ENCODE measurements at places on chromosomes 4 and X.
A peak's percentile ranks its signal among the peaks of the same experiment; 100 is the strongest.

DNA sequence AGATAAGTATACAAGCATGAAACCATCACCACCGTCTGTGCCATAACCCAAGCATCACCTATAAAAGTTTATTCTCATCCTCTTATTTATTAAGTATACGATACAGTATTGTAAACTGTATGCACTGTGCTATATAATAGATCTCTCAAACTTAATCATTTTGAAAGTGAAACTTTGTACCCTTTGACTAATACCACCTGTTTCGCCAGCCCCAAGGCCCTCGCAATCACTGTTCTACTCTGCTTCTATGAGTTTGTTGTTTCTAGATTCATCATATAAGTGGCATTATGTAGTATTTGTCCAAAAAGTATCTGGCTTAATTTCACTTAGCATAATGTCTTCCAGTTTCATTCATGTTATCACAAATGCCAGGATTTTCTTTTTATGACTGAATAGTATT, 72.1 kb upstream of the DOCK11 start:
- DNase-seq, result no peak

DNA sequence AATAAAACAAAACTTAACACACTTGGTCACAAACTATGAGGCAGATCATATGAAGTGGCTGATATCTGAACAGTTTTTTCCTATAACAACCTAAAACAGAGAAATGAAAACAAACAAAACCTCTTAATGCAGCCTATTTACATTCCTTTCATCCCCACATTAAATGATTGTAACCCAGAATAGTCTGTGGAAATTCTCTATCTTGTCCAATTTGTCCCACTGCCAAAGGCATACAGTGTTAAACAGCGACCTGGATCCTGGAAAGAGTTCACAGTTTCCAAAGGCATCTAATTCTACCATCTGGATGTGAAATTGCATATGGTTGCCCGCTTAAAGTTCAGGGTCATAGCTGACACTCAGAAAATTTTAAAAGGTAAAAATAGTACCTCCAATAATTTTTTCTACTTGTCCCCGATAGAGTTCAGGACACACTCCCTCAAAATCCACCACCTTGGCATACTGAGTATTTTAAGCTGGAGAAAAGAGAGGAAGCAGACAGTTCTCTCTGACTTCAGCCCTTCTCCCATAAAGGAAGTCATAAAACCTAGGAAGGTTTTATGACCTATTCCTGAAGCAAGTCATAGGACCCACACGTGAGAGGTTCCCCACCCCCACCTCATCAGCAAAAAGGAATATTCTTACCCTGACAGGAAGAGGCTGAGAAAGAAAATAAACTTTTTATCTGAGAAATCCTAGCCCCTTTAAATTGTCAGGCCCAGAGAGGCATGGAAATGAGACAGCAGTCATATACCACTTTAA, 270.2 kb downstream of the PAPSS1 start:
- no peak for DNase-seq

DNA sequence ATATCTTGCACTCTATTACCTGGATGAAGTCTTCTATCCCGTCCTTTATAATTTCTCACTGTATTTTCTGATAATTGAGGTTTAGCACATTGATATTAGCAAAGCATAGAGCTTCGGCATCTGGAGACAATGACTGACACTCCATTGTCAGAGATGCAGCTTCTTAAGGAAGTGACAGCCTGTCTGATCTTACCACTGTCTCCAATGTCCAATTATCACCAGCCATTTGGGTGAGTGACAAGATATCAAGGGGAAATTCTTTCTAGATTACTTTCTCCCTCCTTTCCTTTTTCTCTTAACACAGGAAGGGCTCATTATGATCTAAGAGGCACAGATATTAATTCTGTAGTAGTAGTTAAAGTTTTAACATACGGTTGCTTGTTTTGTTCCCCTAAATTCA, 86.4 kb downstream of the LDB2 start:
- DNase-seq, result no peak

- no peak for DNase-seq
Measured at GRCh38 chr4:109206620-109207019, 95.8 kb downstream of the COL25A1 start.

DNA sequence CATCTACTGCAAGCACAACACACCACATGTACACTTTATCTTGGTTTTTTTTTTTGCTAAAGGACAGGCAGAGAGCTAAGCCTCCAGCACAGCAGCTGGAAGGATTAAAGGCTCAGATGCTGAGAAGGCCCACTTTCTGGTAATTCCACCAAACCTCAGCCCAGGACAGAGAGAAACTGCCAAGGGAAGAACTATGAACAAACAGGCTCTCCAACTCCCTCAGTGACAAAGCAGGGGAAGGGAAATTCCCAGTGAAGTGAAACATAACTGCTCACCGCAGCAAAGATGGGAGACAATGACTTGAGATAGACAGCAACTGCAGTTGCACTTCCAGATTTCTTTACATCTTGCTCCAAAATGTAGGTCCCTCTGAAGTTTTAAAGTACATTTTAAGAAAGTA, 4.8 kb downstream of the PROM1 start:
- DNase-seq, result no peak

GRCh38 chrX:78024349-78025059, 55.1 kb upstream of the PGAM4 start:
- no peak for DNase-seq

DNA sequence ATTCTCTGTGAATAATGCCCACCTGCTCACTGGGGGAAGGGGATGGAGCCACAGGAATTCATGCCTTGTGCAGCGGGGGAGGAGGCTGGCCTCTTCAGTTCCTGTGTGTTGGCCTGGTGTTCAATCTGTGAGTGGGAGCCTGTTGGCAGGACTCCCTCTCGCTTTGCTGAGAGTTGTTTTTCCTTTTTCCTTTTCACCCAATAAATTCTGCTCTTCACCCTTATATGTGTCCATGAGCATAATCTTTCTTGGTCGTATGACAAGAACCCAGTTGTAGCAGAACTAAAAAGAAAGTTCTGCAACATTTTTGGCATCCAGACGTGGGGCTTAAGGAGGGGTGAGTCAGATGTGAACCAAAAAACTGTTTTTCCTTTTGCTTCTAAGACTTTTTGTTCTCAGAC, 235.2 kb upstream of the HDX start:
- DNase-seq, result no peak

GRCh38 chr4:162912482-162912881, 254.2 kb downstream of the NAF1 start:
- DNase-seq, result no peak

DNA sequence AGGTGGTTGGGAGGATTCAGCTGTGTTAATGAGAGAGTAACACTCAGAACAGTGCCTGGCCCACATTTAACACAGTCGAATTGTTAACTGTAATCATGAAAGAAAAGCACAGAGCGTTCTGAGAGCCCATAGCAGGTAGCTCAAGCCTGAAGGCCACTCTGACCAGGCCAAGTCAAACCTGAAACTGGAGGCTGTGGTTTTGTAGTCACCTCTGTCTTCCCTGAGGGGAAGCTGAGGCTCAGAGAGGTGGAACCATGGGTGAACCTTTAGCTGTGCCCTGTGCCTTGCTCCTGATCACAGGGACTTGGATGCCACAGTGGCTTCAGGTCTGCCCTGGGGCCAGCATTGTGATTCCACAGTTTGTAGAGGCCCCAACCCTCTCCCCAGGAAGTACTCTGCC, 16.6 kb upstream of the UBA1 start:
- no peak for DNase-seq

DNA sequence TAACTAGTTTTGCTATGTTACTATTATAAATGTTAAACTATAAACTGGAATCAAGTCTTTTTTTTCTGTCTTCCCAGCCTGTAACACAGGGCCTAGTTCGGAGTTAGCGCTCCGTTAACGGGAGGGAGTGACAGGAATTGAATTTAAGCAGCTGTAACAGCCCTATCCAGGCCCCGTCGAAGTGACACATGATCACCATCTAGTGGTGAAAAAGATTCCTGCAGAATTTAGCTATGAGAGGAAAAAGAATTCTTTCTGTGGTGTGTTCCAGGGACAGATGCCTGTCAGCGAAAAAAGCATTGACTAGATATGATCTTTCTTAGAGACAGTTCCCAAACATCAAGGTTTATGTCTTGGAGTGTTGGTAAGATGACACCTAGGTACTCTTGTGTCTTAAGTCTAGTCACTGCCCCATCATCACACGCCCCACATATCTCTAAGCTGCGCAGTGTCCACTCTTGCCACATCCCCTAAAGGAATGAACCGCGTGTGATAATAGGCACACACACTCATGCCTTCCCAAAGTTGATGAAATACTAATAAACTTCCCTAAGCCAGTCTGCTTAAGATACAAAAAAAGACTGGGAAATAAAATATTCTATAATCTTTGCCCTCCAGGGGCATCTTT, 2.1 kb downstream of the GAB3 start:
- peak; percentile 1 for DNase-seq

- no peak for DNase-seq
Measured at GRCh38 chr4:83581411-83582288, 45.7 kb downstream of the GPAT3 start.

DNA sequence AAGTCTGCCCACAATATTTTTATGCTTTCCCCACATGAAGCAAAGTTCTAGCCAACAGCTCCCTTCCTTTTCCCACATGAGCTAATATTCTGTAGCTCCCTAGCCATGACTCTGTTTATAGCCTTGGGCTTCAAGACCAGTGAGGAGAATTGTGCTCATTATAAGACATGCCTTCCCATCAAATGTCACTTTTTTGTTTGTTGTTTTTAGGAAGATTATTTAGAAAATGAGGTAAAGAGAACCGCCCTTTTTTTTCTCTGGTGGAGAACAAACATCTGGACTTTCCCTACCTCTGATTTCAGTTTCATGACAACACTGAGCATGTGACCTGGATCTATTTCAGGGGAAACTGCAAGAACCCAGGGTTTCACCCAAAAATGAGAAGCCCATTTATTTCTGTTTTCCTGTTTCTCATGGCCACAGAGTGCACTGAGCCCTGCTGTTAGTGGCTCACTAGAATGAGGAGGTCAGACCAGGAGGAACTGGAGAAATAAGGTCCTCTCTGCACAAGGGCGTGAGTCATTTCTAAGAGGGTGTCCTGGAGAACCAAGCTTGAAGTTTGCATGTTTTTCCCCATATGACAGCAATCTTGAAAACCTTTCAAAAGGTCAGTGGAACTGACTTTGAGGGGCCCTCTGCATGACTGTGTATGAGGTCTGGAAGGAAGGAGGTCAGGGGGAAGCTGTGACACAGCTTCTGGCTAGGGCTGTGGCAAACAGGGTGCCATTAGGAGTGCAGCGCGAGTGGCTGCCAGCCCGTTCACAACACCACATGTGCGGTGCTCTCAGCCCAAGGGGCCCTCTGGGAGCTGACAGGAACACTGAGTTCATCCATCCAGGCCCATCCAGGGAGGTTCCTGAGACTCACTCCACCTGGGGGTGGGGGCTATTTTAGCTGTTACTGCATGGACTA, 55.2 kb downstream of the CHST7 start:
- DNase-seq, result no peak
